ENCODE measurements at places on chromosomes 11 and 22.

GRCh38 chr11:35179466-35180135 is 40.6 kb downstream of the CD44 start:
- no peak for DNase-seq

DNA sequence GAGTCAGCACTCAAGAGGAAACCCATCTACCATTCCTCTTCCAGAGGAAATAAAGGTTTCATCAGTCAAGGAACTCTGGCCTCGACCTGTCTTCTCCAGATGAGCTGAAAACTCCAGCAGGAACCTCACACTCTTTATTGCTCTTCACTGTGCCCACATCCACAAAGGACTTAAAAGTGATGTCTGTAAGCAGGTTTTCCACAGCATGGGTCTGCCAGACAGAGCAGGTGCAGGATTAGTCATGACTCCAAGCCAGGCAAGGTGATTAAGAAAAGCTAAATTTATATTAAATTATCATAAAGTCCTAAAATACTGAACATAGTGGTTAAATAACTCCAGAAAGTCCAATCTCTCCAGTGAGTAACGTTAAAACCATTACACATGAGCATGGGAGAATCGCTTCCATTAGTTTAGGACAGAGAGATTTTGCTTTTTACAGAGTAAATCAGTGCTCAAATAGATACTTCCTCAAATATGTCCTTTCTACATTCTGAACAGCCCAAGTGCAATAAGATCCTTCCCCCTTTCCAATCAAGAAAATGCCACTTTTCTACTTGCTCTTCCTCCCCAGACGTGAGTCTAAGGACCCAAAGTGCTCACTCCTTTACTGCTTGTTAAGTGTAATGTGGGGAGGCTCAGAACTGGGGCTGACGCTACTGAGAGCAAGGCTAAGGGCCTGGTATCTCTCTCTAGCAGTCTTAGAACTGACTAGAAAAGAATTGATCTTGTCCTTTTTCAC is 10.7 kb upstream of the CKAP5 start:
- DNase-seq = no peak

DNA sequence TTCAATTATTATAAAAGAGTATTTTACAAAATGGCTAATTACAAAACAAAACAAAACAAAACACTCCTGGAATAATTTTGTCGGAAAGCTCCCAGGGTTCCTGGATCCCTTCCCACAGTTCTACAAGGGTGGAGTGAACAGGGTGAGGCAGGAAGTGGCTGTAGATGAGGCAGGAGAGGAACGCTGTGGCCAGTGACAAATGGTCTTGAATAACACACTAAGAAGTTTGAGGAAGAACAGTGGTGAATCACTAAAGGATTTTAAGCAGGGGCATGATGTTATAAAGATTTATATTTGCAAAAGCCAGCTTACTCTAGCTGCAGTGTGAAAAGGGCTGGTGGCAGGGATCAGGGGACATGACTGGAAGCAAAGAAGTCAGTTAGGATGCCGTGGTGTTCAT is 33.8 kb upstream of the APOA1 start:
- DNase-seq = no peak

GRCh38 chr22:22110548-22111266 is 128.1 kb upstream of the TOP3B start:
- peak; percentile 74 for DNase-seq

DNA sequence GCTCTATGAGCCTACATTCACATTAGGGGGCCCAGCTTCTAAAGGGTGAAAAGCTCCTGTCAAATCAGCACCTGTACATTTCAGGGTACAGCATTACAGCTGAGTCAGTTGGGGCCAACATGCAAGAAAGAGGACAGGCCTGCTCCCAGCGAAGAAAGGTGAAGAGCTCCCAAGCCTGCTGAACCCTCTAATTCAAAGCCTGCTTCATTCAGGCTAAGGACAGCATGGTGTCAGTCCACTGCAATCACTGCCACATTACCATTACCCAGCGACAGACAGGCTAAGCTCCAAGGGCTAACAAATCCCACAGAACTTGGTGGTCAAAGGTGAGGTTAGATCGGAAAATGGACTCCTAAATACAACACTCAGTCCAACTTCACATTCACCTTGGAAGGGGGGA is 65.4 kb upstream of the CHRM4 start:
- DNase-seq = no peak

Data from ecto neural progenitor cell (in vitro differentiated cells).